ENCODE measurements at places on chromosomes 1 and 21.

GRCh38 chr1:115107516-115108260 lies 18.4 kb upstream of the TSPAN2 start:
- DNase-seq: no peak

- no peak for DNase-seq
Measured at GRCh38 chr1:212608959-212609700, 569 bp downstream of the ATF3 start.

DNA sequence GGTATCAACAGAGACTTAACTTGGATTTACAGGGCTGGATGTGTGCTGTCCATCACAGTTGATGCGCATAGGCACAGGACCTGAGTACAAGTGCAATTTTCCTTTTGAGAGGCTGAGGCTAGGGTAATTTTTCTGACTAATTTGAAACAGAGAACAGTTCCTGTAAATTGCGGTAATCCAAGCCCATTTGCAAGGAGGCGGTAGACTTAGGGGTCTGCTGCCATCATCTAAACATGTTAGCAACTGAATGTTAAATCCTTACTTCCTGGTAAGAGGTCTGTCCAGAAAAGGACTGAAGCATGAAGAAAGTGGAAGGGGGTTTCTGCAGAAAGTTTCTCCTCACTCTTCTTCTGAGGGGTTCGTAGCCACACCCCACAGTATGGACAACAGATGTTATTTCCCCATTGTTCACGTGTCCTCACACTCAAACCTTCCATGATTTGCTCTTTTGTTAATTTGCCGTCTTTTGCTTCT lies 23.7 kb upstream of the C1orf198 start:
- DNase-seq: no peak

DNA sequence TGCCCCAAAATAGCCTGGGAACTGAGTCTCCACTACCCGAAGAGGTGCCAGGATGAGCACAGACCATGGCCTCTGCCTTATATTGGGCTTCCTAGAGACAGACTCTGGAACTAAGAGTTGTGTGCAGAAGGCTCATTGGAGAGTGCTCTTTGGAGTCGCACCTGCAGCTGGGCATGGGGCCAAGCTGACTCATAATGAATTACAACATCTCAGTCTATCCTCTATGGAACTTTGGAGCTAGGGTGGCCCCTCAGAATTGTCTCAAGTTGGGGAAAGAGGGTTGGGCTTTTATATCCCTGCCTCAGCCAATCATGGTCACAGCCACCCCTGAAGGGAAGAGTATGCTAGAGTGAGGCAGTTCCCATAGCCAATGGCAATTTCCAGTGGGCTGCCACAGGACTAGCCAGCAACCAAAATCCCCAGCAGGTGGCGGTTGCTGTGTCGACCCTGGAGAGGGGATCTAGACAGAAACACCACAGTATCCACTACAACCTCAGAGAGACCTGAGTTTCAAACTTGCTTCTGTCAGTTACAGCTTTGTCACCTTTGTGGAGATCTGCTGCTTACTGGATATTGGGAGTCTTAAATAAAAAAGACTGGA lies 93.8 kb downstream of the DMRTA2 start:
- no peak for DNase-seq

DNA sequence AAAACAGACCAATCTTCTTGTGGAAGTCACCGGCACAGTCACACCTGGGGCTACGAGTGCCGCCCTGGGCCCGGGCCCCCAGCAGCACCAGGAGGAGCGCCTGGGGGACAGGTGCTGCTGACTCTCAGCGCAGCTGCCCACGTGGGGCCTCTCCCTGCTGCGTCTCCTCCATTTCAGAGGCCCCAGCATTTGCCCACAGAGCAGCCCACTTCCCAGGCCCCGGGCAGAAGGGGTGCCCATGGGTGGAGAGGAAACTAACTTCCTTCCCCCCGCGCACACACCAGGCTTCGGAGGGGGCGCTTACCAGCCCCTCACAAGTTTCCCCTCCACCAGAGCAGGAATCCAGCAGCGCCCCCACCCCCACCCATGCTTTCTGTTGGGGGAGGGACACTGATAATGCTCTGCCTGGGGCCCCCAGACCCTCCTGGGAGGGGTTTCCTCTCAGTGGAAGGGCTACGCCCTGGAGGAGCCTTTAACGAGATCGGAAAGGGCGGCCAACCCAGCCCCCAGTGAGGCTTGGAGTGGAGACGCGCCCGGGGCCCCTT lies 440 bp downstream of the TNFRSF25 start:
- DNase-seq: no peak

DNA sequence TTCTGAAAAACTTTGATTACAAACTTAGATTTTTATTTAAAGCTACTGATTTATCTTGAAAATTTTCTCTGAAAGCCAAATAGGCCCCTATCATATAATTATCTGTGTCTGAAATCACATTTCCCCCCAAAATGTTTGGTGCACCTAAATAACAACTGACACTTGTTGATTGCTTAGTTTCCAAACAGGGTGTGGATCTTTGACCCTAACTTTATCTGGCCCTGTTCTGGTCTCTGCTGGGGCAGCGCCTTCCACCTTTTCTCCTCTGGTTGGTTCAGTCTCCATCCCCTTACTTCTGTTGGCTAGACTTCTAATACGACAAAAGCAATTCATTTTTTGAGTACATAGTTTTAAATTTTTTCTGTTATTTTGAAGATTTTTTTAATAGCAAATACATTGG lies 10.2 kb upstream of the OTUD7B start:
- DNase-seq: no peak

- no peak for DNase-seq
Measured at GRCh38 chr1:197081117-197081753, 14.2 kb upstream of the F13B start.

- no peak for DNase-seq
Measured at GRCh38 chr1:230823931-230824381, 44.4 kb downstream of the C1orf198 start.

DNA sequence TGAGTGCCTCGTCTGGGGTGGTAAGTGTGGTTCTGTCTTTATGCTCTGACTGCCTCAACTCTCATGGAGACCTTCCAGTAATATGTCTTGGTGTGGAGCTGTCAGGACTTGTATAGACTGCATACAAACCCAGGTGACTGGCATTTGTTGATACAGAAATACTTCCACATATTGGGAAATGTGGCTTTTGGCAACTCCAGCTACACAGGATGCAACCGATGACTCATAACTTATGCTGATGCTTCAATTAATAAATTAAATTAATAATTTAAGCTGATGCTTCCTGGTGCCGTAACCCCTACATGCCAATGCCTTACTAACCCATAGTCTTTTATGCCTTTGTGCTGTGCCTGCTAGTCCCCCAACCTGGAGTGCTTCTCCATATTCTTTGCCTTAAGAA lies 72.3 kb upstream of the ARTN start:
- no peak for DNase-seq

GRCh38 chr1:212503714-212504113 lies 71.0 kb downstream of the NENF start:
- DNase-seq: no peak

GRCh38 chr1:196152086-196152485 lies 456.2 kb downstream of the KCNT2 start:
- no peak for DNase-seq

- no peak for DNase-seq
Measured at GRCh38 chr1:156772728-156773497, 5.6 kb downstream of the PRCC start.

- DNase-seq: no peak
Measured at GRCh38 chr1:109705411-109705810, 6.6 kb upstream of the GSTM5 start.

GRCh38 chr1:91579658-91580228 lies 79.1 kb downstream of the CDC7 start:
- no peak for DNase-seq

GRCh38 chr1:226574044-226574443 lies 25.5 kb downstream of the STUM start:
- DNase-seq: no peak

DNA sequence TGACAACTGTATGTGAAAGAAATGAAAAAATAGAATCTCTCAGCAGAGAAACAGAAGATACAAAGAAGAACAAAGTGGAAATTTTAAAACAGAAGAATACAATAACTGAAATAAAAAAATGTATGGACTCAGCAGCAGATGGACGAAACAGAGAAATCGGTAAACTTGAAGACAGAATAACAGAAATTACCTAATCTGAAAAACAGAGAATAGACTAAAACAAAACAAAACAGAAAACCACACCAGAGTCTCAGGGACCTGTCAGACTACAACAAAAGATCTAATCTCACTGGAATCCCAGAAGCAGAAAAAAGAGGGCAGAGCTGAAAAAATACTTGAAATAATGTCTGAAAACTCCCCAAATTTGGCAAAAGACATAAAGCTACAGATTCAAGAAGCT lies 83.0 kb downstream of the ZSWIM5 start:
- no peak for DNase-seq

DNA sequence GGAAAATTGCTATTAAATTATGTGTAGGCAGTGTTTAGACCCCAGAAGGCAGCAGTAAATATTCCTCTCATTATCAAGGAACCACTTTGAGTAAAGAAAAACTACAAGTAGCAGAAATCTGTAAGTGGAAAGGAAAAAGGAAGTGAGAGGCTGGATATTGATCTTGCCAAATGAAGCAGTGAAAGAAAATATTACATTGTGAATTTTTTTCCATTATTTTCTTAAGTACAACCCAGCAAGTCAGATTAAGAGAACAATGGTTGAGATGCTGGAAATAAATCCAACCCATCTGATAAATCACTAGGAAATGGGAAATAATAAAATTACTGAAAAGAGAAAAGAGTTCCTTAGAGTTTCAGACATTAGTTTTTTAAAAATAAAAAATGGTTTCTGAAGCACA lies 106.7 kb downstream of the HMCN1 start:
- no peak for DNase-seq

- no peak for DNase-seq
Measured at GRCh38 chr21:31218830-31219608, 125.0 kb downstream of the TIAM1 start.

DNA sequence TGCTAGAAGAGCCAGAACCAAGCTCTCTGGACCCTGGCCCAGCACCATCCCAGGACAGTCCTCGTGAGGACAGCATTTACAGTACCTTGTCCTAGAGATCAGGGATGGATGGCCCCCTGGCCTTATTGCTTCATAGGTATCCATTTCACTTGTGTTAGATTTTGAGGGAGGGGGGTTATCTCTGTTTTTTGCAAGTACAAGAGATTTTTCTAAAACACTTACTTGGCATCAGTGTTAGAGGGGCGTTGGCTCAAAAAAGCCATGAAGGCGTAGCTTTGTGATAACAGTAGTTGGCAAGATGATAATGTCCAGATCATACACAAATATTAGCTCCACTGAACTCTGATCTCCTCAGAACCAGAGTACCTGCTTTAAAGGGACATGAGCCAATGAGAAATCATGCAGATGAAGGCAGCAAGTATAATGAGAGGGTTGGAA lies 5.8 kb upstream of the ATP1B1 start:
- DNase-seq: no peak

DNA sequence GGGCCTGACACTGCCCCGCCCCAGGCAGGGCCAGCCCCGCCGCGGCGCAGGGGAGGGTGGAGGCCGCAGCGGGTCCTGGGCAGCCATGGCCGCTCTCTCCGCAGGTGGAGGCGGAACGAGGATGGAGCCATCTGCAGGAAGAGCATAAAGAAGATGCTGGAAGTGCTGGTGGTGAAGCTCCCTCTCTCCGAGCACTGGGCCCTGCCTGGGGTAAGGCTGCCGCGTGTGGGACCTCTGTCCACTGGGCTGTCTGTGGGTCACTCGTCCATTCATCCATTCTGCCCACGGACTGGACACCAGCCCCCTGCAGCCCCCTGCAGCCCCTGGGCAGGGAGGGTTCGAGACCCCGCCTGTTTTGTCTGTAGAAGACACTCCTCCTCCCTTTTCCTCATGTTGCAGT lies 18.4 kb upstream of the LRRC3 start:
- DNase-seq: no peak

DNA sequence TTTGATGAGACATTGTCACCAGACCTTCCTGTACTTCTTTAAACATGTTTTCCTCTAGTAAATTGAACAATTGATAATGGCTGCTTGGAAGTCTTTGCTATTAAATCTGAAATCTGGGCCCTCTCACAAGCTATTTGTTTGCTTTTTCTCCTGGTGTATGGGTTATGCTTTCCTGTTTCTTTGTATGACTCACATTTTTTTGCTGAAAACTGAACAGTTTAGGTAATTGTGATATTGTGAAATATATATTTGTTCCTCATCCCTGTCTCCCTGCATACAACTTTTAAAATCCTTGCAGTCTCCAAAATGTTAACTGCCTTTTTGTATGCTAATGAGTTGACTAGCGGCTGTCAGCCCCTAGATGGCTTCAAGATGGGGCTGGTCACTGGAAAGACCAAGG lies 61.6 kb downstream of the MAP3K21 start:
- no peak for DNase-seq

DNA sequence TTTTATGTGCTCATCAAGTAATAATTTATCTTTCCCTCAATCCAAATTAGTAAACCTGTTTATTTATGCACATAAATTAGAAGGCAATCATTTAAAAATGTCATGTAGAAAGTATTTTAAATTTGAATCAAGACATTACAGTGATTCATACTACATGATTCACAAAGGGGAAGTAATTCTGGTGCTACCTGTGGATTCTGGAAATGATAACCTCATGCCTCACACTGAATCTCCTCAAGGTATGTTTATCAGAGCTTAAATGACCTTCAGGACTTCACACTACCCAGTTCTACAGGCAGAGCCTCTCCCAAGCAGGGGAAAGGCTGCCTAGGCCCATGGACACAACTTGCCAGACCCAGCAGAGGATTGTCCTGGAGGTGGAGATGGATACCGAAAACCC lies 25.2 kb upstream of the TDRD10 start:
- no peak for DNase-seq

DNA sequence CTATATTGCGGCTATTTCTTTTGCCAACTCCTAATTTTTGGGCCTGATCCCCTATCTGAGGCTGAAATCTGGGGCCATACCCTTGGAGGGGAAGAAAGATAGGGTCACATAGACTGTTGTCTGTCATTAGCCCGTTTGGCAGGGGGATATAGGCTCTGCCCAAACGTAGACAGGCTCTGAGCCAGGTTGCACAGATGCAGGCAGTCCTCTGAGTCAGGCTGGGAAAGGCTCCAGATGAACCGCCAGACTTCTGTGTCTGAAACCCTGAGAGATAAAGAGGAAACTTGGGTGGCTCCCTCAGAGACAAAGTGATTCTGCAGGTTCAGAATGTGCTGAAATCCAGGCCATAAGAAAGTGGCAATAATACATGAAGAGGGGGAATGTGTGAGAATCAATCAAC lies 4.0 kb upstream of the CAP1 start:
- no peak for DNase-seq

DNA sequence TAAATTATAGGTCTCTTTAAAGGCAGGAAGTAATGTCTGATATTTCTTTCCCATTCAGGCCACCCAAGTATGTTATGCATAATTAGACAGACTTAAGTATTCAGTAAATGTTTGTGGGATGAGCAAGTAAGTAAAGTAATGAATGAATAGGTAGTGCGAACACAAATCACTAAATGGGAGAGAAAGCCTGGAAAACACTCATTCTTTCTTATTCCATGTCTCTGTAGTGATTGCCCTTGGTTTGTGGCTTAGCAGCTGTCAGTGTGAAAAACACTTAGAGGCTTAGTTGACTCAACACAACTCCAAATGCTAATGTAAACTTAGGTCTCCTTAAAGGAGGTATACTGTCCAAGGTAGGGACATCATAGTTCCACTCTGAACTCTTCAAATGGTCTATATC lies 182.5 kb downstream of the ZC3H11B start:
- no peak for DNase-seq

GRCh38 chr1:92910081-92910480 lies 51.2 kb downstream of the DIPK1A start:
- DNase-seq: no peak
